ENCODE measurements at places on chromosomes 6 and 20.

DNA sequence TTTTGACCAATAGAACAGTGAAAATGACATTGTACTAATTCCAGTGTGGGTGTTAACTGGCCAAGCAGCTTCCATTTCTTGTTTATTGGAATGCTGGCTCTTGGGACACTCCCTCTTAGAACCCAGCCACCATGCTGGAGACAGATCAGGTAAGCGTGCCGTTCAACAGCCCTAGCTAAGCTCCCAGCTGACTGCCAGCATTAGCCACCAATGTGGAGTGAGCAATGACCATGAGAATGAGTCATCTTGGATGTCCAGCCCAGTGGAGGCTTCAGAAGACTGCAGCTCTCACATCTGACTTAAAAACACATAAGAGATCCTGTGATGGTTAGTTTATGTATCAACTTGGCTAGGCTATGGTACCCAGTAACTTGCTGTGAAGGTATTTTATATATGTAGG lies 3.0 kb upstream of the LINC00237 start:
- DNase-seq: no peak

- DNase-seq: no peak
Measured at GRCh38 chr6:155319902-155320301, 5.6 kb upstream of the TFB1M start.

DNA sequence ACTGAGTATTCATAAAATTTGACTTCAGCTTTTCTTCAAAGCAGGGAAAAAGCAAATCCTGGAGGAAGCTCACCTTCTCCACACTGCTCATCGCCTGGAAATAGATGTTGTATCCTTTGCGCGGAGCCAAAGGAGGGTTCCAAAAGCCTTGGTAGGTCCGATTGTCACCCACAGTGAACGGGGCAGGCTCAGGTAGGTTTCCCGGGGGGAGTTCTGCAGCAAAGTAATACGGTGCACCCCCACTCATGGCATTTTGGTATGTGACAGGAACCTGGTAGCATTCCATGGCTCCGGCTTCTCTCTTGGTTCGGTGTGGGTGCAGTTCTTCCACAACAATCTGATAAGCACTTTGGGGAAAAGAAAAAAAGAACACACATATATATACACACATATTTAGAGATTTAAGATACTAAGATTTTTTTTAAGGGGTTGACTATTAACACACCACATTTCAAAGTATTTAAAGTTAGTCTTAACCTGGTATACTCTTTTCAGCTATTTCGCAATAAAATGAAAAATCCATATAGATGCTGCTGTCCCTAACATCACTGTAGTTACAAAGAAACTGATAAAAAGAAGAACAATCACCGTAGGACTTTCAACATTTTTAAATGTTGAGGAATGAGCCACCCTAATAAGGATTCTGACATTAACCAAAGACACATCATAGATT lies 166.7 kb upstream of the THEMIS start:
- DNase-seq: no peak

DNA sequence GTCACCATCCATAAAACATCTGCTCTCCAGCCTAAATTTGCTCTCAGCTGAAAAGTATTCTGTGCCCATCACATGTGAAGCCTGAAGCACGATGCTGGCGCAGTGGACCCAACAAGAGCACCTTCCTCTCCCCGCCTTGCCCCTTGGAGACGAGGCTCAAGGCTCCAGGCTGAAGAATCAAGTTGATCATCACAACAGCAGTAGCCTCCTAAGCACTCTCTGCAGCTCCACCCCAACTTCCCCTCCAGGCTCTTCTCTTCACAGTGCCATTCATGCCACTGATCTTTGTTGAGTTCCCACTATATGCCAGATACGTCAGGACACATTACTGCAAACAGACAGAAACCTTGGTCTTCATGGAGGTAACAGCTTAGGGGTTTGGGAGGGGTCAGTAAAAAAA lies 41.6 kb upstream of the ZNF217 start:
- DNase-seq: no peak

DNA sequence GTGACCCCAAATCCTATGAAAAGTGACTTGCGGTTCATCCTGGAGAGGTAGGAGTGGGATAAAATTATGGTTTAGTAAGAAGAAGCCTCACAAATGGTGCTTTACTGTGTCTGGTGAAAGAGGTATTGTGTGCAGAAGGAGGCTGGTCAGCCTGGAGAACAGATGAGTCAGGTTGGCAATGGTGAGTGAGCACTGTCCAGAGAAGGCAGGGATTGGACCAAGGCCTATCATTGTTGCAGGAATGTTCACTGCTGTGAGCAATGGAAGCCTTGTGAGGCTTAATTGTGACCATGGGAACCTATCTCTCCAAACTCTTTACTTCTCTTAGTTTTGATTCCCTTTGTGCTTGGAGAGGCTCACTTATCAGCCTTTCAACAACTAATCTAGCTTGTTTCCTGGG lies 89.0 kb upstream of the KCNK16 start:
- DNase-seq: no peak

DNA sequence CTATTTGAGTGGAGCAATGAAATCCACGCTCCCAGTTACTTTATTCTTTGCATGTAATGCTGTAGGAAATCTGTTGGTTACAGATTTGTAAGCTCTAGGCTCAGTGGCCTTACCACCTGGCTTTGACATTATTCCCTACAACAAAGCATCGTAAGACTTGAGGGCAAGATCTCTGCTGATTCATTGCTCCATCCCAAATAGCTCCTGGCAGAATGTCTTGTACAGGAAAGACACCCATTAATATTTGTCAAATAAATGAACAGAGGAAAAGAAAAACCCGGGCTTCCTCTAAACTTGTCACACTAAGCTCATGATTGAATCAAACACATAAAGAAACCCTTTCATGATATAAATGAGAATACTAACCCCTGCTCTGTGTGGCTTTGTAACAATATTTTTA lies 357.5 kb upstream of the RNF217 start:
- DNase-seq: no peak

- DNase-seq: no peak
Measured at GRCh38 chr6:112416866-112417265, 69.7 kb downstream of the RFPL4B start.

- no peak for DNase-seq
Measured at GRCh38 chr20:46362921-46363867, 43.2 kb downstream of the ELMO2 start.

GRCh38 chr6:163707387-163708355 lies 293.2 kb downstream of the QKI start:
- no peak for DNase-seq

DNA sequence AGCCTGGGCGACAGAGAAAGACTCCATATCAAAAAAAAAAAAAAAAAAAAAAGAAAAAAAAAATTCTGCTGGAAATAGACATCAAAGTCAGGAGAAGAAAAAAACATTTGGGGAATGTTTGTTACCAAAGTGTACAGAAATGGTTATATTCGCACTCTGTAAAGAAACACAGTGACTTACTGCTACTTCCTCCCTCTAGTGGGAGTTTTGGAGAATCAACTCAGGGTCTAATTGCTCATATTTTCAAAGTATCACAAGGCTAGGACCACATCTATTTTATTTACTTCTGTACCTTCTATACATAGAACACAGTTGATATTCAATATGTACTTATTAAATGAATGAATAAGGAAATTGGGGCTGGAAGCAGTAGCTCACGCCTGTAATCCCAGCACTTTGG lies 24.4 kb downstream of the ARG1 start:
- DNase-seq: no peak

- DNase-seq: no peak
Measured at GRCh38 chr6:33288141-33288920, 708 bp downstream of the WDR46 start.

GRCh38 chr20:44956410-44956809 lies 3.8 kb downstream of the TOMM34 start:
- no peak for DNase-seq

DNA sequence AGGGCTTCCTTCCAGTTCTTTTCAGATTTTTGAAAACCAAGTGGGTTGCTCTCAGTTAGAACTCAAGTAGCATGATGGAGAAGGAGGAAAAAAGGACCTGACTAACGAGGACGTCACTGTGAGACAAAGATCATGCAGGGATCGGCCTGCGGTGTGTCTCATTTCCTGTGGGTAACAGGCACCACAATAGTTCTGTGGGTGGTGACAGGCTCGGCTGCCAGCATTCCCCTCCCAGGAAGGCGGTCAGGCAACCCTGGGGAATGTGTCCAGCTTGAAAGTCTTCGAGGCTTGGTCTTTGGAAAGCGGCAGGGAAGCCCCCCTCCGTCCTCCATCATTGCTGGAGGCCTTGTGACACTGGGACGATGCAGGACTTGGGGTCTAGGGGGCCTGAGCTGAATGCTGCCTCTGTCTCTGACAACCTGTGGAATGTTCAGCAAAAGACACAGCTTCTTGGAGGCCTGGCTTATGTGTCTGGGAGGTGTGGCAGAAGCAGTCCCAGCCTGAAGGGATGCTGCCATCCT lies 121.0 kb downstream of the BCAS1 start:
- DNase-seq: peak; percentile 47

DNA sequence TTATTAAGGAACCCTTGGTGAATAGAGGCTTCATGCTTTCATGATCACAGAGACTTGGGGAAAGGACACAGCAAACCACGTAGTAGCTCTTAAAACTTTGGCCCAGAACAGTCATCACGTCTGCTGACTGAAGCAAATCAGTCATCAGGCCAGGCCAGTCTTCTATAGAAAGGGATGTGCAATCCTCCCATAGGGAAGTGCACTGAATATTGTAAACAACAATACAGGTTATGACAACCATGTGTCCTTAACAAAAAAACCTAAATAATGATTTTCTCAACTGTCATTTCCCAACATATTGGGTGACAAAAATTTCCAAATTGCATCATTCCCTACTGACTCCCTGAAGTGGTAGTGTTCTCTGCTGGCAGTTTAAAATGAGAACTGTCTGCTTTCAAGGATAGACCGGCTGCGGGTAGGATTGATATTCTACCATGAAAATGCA lies 388.2 kb upstream of the CITED2 start:
- DNase-seq: no peak

GRCh38 chr20:24958506-24959385 lies 9.7 kb downstream of the CST7 start:
- no peak for DNase-seq

DNA sequence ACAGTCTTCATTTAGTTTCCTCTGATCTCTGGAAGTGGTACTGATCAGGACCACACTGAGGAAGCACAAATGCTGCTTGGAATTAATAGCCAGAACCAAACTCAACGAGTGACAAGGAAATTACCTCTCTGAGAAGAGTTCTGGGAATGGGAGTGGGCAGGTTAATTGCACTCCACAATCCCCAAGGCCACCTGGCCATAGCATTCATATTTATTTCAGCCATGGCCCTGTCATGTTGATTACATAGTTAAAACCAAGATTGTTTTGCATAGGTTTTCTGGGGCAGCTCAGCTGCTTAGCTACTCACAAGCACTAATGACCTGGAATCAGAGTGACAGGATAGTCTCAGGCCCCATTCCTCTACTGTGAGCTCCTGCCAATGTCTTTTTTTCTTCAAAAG lies 230.2 kb upstream of the RIMS1 start:
- no peak for DNase-seq

- no peak for DNase-seq
Measured at GRCh38 chr20:19073584-19074218, 138.7 kb upstream of the SLC24A3 start.

GRCh38 chr20:6265204-6265904 lies 142.5 kb upstream of the FERMT1 start:
- DNase-seq: no peak

DNA sequence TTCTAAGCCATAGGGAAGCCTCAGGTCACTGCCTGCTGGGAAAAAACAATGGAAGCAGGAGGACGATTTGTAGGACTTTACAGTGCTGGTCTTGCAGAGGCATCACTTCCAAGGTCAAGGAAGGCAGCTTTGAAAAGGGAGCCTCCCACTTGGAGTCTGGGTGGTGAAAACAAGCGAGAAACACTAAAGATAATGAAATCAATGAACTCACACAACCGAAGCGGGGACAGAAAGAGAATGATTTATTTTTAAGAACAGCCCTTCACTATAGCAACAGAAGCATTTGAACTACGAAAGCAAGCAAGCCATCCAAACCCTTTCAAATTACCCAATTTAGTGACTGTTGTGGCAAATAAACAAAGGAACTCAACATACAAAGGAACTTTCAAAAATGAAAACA lies 227.5 kb downstream of the THBS2 start:
- no peak for DNase-seq

DNA sequence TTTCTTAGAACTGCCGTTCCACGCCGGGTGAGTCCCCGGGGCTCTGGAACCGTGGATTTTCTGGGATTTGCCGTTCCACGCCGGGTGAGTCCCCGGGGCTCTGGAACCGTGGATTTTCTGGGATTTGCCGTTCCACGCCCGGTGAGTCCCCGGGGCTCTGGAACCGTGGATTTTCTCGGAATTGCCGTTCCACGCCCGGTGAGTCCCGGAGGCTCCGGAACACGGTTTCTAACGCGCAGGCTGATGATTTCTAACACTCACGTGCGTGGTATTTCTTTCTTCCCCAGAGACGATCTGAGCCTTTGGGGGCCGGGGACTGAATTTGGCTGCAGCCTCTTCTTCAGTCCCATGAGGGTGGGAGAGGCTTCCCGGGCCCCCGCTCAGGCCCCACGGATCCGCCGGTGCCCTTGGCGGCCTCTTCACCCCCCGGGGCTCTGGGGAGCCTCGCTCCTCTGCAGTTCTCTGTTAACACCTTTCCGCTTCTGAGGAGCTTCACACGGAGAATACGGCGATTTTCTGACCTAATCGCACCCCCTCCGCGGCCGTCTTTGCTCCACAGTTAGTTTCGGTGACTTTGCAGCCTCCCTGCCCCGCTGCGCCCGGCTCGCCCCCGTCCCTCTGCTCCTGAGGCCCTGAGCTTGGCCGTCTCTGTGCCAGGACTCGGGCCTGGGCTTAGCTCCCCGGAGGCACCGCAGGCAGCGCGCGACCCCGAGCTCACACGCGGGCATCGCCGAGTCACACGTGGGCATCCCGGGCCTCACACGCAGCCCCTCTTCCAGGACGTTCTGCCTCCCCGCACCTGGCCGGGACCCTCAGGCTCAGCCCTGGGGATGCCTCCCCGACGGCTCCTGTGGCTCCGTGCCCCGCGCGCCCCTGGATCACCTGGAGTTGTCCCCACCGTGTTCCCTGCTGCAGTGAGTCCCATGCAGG lies 7.2 kb upstream of the KIF25 start:
- no peak for DNase-seq

DNA sequence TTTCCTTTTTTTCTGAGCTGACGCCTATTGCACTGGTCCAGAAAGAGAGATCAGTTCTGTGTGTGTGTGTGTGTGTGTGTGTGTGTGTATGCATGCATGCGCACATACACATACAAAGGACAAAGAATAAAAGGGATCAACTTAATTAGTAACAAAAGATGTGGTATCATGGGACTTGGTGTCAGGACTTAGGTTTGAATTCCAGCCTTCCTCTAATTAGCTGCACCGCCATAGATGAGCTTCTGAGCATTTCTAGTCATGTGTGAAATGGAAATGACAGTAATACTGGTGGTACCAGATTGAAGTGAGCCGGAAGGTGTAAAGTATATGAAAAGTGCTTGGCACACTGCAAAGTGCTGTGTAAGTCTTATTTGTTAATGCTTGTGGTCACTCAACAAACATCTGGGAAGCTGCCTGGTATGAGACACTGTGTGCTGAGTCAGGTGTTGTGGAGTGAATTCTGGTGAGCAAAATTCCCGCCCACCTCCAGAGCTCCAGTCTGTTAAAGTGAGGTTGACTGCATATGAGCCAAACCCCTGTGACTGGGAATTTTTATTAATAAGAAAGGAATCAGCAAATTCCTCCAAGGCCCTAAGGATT lies 12.4 kb downstream of the DAAM2 start:
- no peak for DNase-seq

- DNase-seq: no peak
Measured at GRCh38 chr6:150142670-150143515, at the start of gene PPP1R14C. Gene PPP1R14C (plus strand): TSS chr6:150143044. CDS start chr6:150143193, 149 bp downstream.

Measured in stimulated activated CD4-positive, alpha-beta T cell treated with anti-CD3 and anti-CD28 coated beads, TNF-alpha, amount 100 ng/mL, for 1 hour (primary cell).